NCI-H2081 (cell line): ENCODE measurements at places on chromosomes 11 and 22.

GRCh38 chr22:20180245-20180630, 29.4 kb upstream of the CCDC188 start:
- DNase-seq = no peak

DNA sequence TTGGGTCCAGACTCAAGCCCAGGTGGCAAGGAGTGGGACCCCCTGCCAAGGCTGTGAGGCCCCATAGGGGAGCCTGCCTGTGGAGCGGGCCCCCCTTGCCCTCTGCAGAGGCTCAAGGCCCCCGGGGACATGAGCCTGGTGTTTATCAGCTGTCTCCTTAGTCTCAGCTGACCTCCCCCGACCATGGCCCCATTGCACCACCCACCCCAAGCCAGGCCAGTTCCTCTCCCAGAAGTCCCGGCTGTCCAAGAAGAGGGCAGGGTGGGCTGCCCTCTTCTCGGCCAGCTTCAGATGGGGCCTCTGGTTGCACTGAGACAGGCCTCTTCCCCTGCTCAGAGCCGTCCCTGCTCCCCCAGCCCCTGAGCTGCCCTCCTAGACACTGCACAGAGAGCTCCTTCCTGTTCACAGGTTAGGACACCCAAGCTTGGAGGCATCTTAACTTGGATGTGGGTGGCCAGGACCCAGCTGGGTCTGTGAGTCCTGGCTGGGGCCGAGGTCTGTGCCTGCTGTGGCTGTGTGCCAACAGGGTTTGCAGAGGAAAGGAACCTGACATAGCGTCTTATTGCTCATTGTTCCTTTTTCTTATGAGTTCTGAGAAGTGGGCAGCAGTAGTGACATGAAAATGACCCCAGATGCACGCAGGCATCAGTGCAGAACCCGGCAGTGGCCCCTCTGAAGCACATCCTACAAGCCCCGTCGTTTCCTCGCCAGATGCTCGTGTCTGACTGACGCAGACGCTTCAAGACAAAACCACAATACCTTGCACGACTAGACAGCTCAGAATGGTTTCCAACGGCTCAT, 5.4 kb downstream of the TRABD start:
- no peak for DNase-seq

GRCh38 chr11:17734986-17735817, 621 bp downstream of the KCNC1 start:
- DNase-seq = peak; percentile 44

- no peak for DNase-seq
These were observed 78.5 kb downstream of the MORC2 start for GRCh38 chr22:30889996-30890480.

- no peak for DNase-seq
These were observed 6.8 kb downstream of the HPS4 start for GRCh38 chr22:26476705-26477340.

DNA sequence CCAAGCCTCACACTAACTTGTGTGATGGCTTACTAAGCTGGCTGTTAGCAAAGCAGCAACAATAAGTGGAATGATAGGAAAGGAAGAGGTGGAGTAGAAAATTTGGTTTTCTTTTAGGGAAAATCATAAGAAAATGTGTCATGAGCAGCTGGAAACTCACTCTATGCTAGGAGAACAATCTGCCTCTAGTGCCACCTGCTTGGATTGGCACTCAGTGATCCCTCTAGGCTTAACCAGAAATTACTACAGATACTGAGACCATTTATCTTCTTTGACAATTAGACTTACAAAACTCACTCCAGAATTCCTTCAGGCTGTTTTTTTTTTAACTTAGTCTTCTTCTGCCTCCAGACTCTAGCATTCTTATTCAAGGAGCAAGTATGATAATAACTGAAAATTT, 117.3 kb downstream of the CD44 start:
- DNase-seq = no peak

GRCh38 chr11:106461839-106462545, 384.5 kb downstream of the AASDHPPT start:
- DNase-seq = no peak

- no peak for DNase-seq
These were observed 44.6 kb upstream of the PAK1 start for GRCh38 chr11:77518471-77518870.

GRCh38 chr11:32148895-32149294, 58.0 kb downstream of the RCN1 start:
- no peak for DNase-seq

GRCh38 chr11:18491924-18492323, 34.8 kb downstream of the TSG101 start:
- DNase-seq = no peak

GRCh38 chr11:113241636-113242054, 72.7 kb upstream of the TTC12 start:
- DNase-seq = no peak

DNA sequence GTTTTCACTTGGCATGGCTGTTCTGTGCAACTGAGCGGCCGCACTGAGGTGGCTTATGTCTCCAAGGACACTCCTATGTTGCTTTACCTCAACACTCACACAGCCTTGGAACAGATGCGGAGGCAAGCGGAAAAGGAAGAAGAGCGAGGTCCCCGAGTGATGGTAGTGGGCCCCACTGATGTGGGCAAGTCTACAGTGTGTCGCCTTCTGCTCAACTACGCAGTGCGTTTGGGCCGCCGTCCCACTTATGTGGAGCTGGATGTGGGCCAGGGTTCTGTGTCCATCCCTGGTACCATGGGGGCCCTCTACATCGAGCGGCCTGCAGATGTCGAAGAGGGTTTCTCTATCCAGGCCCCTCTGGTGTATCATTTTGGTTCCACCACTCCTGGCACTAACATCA, 2.1 kb downstream of the CLP1 start:
- DNase-seq = no peak

- DNase-seq = no peak
These were observed 20.0 kb upstream of the TALDO1 start for GRCh38 chr11:727281-727701.

- no peak for DNase-seq
These were observed 75.6 kb downstream of the TP53I11 start for GRCh38 chr11:44875037-44875436.

GRCh38 chr11:36345084-36345511, 49.0 kb downstream of the PRR5L start:
- no peak for DNase-seq

- DNase-seq = no peak
These were observed 87.5 kb downstream of the TBC1D22A start for GRCh38 chr22:46849951-46850350.

DNA sequence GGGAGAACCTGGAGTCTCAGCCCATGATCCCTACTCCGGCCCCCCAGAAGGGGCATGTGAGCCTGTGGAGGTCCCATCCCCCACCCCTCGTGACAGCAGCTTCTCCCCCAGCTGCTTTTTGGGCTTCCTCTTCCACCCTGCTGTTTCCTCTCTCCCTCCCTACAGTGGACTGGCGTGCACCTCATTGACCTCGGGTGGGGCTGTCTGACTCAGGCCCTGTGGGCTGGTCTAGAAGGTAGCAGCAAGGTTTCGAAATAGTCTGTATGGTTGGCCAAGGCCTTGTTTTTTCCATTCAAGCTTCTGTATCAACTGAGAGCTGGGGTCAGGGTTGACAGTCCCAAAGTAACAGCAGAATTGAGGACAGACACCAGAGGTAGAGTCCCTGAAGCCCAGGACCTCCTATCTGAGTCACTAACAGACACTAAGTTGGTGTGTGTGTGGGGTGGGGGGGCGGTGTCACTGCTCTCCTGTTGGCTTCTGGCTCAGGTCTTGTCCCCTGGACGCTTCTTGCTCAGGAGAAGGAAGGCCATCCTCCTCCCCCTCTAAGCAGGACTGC, 7.7 kb downstream of the SLC37A2 start:
- DNase-seq = no peak

- no peak for DNase-seq
These were observed 212 bp downstream of the HRAS start for GRCh38 chr11:535210-535518.

- DNase-seq = no peak
These were observed 38.8 kb downstream of the RPUSD4 start for GRCh38 chr11:126172596-126173038.

DNA sequence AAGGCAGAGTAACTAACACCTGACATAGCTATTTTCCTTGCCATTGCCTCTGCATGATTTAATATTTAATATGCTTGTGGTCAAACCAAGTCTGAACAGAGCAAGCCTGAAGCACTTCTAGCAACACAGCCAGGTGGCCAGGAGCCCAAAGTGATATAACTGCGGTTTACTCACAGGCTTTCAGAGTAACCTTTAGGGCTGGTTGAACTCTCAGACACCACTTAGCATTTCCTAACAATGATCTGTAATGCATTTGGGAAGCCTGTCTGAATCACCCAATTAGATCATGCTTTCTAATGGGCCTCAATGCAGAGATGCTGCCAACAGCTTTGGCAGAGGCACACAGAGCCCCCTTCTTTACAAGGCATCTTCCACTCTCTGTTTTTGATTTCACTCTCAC, 96.1 kb downstream of the FDX1 start:
- no peak for DNase-seq

GRCh38 chr11:22797047-22797446, 32.6 kb downstream of the SVIP start:
- no peak for DNase-seq

DNA sequence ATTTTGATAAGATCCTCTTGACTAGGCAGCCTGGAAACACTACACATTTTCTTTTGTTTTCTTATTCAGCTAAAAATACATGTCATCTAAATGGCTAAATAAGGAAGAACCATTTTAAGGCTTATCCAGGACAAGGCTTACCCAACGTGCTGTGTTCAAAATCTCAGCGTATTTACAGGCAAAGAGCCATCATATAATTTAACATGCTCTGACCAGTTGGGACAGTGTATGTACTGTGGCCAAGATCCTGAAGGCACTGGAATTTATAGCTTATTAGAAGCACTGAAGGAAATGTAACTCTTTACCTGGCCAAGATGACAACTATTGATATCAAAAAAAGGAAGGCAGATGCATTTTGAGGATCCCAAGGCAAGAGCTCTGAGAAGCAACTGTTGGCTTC, 71.1 kb downstream of the PPFIBP2 start:
- no peak for DNase-seq

DNA sequence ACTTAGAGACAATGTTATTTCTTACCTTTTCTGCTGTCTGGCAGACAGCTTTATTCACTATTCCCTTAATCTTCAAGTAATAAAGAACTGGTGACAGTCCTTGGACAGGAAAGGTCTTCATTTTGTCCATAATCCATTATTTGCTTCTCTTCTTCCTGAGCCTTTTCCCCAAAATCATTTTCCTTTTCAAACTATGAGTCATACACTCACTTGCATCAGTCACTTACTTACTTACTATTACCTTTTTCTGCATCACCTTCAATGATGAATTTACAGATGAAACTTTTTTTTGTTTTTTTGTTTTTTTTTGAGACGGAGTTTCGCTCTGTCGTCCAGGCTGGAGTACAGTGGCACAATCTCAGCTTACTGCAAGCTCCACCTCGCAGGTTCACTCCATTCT, 9.5 kb downstream of the METTL15 start:
- DNase-seq = no peak

DNA sequence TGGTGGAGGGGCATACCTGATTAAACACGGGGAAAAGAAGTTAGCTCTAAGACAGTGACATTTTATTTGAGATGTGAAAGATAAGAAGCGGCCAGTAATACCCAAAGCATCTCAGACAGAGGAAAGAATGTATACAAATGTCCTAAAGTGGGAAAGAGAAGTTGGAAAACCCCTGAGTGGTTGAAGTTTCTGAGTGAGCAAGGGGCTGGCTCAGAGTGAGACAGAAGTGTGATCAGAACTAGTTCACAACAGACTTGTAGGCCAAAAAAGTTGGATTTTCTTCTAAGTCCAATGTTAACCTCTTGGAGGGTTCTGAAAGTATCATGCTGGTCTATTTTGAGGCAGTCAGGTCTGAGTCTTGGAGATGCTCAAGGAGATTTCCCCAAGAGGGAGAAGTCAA, 608.7 kb downstream of the SOX6 start:
- no peak for DNase-seq

DNA sequence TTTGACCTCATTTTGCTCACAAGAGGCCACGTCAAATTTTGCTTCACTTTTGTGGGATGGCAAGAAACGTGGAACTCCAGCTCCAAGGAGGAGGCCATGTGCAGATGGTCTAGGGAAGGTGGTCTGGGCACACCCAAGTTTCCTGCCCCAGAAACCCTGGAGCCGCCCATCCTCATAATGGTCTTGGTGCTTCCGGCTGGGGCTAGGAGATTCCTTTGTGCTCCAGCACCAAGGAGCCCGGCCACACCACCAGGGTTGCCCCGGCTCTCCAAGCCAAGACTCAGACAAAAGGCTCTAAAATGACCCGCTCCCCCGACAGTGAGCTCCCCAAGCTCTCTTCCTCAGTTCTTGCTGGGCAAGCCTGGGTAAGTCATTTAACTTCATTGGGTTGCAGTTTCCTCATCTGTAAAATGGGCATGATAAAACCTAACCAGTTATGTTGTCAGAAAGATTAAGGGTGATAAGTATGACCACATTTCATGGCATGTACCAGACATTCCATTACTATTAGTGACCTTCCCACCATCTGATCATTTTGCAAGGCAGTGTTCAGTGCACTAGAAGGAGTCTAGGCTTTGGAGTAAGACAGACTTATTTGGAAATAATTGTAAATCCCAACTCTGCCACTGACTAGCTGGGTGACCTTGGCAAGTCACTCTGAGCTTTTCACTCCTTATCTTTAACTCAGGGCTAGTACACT, 23.3 kb downstream of the DKK3 start:
- no peak for DNase-seq

DNA sequence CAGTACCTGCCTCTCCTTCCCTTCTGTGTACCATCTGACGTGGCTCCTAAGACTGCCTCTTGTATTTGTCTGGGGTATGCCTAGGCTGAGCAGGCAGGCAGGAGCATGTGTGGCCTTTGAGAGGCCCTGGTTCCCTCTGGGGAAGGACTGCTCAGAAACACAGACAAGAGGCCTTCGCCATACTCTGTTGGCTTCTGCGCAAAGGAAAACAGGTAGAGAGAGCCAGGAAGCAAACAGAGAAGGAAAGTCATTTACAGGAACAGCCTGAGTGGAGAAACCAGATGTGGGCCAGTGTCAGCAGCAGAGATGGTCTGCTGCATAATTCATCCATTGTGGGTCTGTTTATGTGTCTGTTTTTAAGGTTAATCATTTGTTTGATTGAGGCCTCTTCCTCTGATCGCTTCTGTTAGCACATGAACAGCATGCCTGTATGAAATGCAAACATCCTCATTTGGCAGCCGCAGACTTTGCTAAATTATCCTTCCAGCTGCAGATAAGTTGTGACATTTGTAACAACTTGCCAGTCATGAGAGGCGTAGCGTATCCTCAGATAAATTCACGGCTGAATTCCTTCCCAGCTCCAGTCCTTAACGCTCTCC, 119.4 kb downstream of the GALNT18 start:
- peak; percentile 23 for DNase-seq

DNA sequence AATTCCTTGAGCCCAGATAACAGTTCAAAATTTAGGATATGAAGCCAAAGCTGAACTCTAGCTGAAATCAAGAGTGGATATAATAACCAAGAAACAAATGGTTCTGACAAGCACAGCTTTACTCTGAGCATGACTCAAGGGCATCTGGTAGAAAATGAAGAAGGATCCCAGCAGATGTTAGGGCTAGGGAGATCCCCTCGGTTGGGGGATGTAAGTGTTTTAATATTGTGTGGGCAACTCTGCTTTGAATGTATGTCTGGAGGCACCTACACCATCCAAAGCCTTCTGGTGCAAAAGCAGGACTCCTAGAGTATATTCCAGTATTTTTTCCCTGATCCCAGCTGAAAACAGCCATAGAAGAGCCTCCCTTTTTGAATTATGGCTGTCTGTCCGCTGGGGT, 61.7 kb downstream of the FLI1 start:
- DNase-seq = no peak

- no peak for DNase-seq
These were observed 395.2 kb upstream of the CNTN5 start for GRCh38 chr11:98625526-98625925.
